DMS53 (cell line): ENCODE measurements at places on chromosomes 13 and 19.

DNA sequence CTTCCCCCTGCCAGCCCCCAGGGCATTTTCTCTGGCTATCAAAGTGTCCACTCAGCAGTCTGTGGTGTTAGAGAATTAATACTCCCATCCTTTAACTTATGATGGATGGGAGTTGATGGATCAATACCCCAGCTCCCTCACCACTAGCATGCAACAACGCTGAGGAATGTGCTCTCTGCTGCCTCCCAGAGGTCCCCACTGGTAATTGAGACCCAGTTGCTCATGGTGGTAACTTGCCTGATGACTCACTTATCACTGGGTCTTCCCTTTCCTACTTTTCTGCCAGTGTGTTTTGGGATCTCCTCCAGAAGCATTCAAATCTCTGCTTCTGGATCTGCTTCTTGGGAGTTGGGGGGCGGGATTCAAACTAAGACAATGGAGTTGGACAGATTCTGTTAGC lies 20.3 kb upstream of the CACNA1A start:
- peak; percentile 43 for DNase-seq

- no peak for DNase-seq
These were observed 1.9 kb downstream of the ISOC2 start for GRCh38 chr19:55459551-55459949.

- DNase-seq: peak; percentile 95
These were observed 24.8 kb downstream of the ZNF473 start for GRCh38 chr19:50050406-50051227.

GRCh38 chr19:49855277-49855675 lies 4.3 kb downstream of the PTOV1 start:
- DNase-seq: no peak
